Parietal lobe (tissue), 2 donors: ENCODE measurements at places on chromosomes 6 and 20. TPM values are rescaled to one million over a fixed set of nuclear protein-coding genes. Genes with fewer than 3 reads are reported as not detected.

Gene BTN1A1
- not detected for total RNA-seq

Gene CBLN4
- 2.8 TPM for total RNA-seq

Gene RNF8
- 27.5 TPM for total RNA-seq

Gene CRISP3
- not detected for total RNA-seq

Gene PAX1
- total RNA-seq: not detected

Gene ZMYND8
- 69.2 TPM for total RNA-seq

Gene PGBD1
- total RNA-seq: 20.7 TPM

Gene ZNF334
- total RNA-seq: 37.6 TPM

Gene MYLK4
- total RNA-seq: under 0.01 TPM

Gene SOBP
- 109 TPM for total RNA-seq

Gene GTSF1L
- not detected for total RNA-seq
